GM04503 (cell line): ENCODE measurements at places on chromosomes 2 and 18.
A peak's percentile ranks its signal among the peaks of the same experiment; 100 is the strongest.

GRCh38 chr2:183123959-183124221 is 353 bp upstream of the NUP35 start:
- DNase-seq: no peak

DNA sequence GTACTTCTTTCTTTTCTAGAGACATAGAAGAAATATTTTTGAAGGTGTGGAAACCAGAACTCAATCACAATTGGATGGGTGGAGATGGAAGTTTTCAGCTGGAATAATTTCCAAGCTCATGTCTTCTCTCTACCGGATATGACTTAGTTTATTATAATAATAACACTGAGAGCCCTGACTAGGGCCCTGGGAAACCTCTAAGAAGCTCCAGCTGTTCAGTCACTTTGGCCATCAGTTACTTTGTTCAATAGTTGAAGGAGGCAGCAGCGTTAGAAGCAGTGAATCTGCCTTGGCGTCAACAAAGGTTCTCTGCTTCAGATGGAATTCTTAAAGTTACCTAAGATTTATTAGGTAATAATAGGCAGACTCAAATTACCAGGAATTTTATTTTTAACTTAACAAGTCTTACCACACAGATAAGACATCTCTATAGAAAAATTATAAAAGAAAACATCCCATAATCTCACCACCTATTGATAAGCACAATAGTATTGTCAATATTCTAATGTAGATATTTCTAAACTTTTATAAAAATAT is 293.8 kb upstream of the CHAC2 start:
- DNase-seq: no peak

DNA sequence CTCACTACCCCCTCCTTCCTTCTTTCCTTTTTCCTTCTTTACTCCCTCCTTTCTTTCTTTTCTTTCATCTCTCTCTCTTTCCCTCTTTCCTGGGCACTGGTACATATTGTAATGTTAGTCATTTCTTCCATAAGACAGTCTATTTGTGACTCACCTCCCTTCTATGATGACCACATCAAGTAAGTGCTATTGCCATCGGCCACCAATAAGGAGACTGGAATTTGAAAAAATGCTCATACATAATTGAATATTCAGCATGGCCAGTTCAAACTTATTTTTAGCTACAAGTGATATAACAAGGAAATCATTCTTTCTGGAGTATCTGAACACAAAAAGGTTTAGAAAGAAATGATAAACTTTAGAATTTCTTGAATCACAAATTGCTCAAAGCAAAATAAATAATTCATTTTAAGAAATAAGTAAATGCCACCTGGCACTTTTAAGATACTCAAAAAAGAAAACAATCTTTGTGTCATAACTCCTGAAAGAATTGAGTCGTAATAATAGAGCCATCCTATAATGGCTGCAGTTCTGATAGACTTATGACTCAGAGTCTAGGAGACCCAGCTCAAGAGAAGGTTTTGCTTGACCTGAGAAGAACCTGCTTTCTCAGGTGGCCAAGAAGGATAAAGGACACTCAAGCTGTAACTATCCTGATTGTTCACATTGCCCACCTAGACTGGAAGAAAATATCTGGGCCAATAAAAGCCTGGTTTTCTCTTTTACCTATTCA is 51.6 kb upstream of the CCBE1 start:
- DNase-seq: peak; percentile 80

- DNase-seq: no peak
Measured at GRCh38 chr2:53450923-53451322, 316.7 kb upstream of the CHAC2 start.

DNA sequence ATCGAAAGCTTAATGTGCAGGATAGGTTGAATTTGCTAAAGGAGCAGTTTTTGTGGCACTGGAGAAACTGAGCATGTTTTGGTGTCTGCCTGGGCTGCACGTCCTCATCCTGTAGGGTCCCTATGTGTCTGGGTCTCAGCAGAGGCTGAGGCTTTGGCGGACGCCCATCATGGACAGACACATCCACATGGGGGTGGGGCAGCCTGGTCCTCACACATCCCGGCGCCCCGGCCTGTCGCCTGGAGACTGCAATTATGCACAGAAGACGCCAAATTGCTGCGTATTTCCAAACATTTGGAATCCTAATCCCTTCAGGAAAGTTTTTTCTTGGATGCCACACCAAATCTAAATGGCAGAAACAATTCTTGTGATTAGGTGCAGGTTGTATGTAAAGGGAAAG is 128.2 kb upstream of the TWIST2 start:
- DNase-seq: no peak

GRCh38 chr2:9032536-9033255 is 29.2 kb upstream of the MBOAT2 start:
- DNase-seq: no peak

GRCh38 chr18:80108739-80109675 is at the start of gene ADNP2:
ADNP2 (plus strand) TSS chr18:80109262; CDS start chr18:80117543, 8,281 bp downstream.
- peak; percentile 64 for DNase-seq

GRCh38 chr2:33321876-33322483 is 154.5 kb upstream of the RASGRP3 start:
- peak; percentile 34 for DNase-seq

DNA sequence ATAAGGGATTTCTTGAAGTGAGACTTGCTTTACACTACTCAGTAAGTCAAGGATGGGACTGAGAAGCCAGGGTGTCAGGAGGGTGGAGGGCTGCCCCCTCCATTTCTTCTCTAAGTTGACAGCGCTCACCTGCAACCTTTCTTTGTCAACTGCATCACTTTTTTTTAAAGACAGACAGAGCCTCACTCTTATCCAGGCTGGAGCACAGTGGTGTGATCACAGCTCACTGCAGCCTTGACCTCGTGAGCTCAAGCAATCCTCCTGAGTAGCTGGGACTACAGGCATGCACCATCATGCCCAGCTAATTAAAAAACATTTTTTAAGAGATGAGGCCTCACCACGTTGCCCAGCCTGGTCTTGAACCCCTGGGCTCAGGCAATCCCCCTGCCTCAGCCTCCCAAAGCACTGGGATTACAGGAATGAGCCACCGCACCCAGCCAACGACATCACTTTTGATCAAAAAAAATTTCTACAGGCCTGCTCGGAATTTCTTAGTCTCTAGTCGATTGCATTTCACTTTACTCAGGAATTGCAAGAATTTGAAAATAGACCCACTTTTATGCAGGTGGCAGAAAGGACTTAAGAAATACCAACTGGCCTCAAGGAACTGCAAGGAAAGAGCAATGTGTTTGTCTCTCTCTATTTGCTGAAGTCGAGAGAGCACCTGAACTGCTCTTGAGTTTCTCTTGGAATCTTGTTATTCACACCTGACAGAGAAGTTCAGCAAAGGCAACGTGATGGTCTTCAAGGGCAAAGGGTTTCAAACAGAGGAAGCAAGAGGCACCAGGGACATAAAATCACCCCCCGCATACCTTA is 101.4 kb downstream of the MYOM1 start:
- no peak for DNase-seq

DNA sequence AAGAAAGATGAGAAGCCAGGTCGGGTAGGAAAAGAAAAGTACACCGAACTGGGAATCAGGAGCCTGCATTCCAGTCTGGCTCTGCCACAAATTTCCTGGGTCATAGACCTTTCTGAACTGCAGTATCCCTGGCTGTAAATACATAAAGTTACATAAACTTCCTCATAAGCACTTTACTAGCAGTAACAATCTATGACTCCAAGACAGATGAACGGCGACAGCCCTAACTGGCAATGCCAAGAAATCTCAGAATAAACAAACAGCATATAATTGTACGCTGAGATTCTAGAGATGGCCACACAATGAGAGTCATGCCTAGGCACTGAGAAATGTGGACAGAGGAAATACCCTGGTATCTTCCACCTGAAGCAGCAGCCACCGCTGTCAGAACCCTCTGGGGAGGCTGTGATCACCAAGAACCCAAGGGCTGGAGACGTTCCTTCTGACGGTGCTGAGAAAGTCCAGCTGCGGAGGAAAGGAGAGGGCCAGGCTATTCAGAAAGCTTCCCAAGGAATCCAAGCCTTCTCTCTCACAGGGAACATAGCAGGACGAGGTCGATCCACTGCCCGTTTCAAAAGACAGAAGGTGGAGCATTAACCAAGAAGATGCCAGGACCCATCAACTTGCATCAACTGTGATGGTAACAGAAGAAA is 89.3 kb upstream of the SLC66A3 start:
- DNase-seq: no peak

DNA sequence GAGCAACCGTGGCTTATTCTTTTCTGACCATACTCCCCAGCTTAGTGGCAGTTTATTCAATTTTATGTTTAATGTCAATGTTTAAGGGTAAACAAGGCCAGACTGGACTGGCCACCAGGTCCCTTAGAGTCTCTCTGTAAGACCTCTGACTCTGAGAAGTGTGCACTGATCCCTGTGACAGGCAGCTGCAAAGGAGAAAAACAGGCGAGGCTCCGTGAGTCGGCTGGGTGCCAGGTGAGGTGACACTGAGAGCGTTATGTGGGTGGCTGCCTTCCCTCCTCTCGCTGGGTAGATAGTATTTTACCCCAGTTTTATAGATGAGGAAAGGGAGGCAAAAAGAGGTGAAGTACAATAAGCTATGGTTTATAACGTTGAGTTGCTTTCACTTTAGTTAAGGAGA is 139.4 kb upstream of the HDAC4 start:
- DNase-seq: no peak

DNA sequence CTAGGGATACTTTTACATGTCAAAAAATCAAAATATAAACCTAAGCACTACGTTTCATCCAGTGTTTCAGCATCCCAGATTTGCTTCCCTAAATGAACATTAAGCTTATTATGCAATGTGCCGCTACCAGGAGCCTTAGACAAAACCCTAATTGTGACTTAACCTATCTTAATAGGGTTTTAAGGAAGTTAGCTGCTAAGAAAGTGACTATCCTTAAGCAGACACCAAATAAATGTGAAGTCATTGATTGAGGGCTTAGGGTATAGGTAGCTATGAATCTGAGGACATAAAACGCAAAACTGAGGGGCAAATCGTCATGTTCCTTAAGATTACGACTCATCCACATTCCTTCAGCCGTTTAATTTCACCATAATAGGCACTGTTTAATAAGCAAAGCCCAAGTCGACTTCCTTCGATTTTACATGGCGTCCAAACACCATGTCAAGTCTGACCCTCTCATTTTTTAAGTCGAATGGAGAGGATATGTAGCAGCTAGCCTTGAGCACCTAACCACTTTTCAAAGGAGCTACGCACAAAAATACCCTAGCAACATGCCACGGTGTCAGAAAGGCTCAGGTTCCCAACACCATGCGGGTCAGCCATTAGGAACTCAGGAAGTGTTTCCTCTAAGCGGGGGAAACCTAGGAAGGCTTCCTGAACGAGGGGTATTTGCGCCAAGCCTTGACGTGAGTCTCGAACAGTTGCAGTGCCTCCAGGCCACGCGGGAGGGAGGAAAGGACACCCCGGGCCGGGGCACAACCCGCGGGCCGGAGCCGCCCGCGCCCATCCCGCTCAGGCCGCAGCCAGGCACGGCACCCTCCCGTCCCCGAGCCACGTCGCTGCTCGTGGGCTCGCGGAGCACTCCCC is 1.0 kb downstream of the HDLBP start:
- DNase-seq: peak; percentile 15

DNA sequence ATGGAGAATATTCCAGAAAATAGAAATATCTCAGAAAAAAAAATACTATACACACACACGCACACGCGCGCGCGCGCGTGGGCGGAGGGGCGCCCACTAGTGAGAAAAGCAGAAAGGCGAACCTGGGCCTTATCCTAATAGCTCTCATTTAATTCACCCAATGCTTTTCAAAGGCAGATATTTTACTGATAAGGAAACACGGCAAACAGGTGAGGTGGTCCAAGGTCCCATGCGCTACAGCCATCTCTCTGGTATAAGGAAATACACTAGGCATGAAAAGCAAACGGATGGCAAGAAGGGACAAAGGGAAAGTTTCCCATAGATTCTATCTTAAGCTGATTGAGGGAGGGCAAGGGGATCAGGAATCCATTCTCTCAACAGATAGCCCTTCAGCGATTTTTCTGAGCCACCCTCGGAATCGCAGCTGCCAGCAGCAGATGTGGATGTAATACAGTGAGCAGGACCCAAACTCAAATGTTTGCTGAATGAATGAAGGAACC is 136.7 kb downstream of the TMEM247 start:
- no peak for DNase-seq

DNA sequence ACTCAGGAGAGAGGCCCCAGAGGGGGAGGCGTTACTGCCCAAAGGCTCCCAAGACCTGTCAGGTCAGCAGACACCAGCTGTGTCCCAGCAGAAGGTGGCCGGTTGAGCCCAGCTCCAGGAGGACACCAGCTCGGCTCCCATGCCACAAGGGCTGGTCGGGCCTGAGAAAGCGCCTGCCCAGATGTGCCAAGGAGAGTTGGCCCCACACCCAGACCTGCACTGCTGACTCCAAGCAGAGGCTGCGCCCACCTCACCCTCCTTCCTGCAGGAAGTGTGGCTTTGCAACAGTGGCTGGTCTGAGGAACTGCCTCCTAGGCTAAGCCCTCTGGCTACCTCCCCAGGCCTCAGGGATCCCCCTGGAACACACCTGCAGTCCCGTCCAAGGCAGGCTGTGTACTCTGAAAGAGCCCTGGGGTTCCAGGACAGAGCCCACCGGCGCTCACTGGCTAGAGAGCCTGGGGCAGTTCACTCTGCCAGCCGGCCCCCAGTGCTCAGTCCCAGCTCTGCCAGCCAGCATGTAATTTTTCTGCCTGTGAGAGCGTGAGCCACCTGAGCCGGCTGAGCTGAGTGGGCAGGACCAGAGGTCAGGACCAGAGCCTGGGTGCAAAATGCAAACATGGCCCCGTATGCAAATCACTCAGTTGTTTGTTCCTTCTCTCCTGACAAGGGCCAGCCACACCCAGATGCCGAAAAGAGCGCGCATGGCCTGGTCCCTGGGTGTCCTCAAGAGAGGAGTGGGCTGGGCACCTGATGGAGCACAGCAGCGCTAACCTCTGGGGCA is 36.9 kb upstream of the PTMA start:
- DNase-seq: no peak

DNA sequence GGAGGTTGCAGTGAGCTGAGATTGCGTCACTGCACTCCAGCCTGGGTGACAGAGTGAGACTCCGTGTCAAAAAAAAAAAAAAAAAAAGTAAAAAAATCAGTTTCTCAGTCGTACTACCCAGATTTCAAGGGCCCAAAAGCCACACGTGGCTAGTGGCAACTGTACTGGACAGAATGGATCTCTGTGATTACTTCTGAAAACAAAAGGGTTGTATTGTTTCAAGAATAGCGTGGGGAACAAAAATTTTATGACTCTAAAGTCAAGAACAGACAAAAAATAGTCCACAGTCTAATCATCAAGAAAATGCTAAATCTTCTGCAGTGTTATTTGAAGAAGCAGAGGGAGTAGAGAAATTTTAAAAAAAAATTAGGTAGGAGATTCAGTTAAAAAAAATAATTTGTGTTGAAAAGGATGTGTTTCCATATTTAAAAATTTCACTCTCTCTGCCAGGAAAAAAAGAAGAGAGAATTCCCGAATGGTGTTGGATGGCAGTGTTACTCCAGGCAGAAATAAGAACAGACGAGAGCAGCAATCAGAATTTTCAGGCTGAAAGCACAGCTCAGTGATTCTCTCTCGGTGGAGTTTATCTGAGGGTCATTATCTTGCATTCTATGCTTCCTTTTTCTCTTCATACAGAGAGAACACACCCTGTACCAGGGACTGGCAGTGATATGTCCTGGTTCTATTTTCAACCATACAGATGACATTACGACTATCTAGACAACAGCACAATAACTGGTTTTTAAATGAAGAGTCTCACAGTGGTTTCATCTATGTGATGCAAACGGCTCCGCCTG is 61.8 kb downstream of the CABYR start:
- no peak for DNase-seq
